Choroid plexus epithelial cell (primary cell): ENCODE measurements at places on chromosomes 16 and 17.

GRCh38 chr17:40727447-40728231 is 24.1 kb upstream of the KRT24 start:
- DNase-seq: peak; percentile 33

DNA sequence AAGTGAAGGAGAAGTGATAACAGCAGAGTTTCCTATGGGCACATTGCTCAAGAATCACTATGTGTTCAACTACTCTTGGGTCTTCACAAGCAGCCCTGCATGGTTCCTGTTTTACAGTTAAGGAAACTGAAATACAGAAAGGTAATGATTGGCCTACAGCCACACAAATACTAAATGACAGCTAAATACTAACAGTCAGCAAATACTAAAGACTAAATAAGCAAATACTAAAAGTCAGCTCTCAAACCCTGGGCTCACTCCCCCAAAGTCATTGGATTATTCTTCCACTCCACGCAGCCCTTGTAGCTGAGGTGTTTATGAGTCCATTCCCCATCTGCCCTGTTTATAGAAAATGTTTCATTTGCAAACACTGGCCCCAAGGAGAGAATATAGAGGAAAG is 372.7 kb upstream of the CDH11 start:
- DNase-seq: peak; percentile 29

DNA sequence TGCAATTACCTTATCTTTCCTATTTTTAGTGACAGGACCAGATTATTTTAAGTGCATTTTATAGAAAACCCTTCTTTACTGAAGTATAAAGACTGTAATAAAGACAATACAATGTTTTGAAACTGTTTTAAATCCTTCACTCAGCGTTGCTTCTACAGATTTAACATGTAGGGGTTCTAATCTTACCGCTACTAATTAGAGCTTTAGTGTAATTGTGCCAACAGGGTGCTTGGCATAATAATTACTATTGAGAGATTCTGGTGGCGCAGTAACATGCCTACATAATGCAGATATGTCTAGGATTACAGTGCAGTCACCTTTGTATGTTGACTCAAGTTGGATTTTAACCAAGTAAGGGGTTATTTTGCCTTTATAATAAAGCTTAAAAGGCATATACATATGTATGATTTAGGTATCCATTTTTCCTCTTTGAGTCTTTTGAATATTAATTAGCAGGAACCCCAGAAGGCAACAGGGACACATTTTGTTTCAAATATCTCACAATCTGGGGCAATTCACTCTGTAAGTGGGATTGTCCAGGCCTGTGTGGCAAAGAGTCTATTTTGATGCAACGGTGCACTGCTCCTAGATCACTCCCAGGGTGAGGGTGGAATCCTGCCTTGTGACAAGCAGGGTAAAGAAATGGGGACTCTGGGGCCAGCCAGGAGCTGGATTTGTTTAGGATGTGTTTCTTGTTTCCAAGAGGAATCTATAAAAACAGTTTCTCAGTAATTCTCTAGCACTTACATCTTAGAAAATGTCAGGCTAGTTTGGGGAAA is 604.7 kb upstream of the SALL1 start:
- no peak for DNase-seq

GRCh38 chr17:12977008-12977751 is 40.6 kb downstream of the ELAC2 start:
- no peak for DNase-seq

DNA sequence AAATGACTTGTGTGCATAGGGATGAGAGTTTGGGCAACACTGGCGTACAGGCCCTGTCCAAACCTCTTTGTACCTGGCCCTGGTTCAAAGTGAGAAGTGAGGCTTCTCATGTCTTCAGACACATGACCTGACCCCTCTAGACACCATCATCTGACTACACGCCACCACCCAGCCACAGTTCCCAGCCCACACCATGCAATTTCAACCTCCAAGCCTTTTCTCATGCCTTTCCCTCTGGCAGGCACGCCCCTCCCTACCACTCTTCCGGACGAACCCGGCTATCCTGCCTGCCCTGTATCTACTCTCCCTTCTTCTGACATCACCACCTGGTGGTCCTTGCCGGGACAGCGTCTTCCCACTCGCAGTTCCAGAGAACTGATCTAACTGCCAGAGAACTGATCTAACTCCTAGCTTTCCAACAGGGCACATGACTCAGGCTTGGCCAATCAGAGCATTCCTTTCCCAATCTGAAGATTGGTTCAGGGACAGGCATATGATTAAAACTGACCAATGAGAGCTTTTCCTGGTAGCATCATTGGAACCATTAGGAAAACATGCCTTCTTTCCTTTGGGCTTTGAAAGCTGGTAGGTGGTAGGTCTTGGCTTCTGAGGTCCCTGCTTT is 27.1 kb upstream of the IL21R start:
- DNase-seq: peak; percentile 95

- no peak for DNase-seq
These were observed 122.3 kb downstream of the GOSR1 start for GRCh38 chr17:30599428-30600059.

DNA sequence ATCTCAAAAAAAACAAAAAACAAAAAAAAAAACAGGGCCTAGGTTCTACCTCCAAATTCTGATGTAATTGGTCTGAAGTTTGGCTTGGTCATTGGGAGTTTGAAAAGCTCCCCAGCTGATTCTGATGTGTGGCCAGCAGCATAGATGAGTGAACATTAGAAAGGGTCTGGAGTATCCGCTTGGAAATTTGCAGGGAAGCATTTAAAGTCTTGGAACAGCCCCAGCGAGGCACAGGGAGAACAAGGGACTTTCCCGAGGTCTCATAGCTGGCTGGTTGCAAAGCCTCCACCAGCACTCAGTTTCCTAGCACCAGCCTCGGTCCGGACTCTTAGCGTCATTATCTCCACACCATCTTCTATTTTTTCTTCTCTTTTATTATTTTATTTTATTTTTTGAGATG is 70.8 kb downstream of the RAB11FIP4 start:
- DNase-seq: no peak

DNA sequence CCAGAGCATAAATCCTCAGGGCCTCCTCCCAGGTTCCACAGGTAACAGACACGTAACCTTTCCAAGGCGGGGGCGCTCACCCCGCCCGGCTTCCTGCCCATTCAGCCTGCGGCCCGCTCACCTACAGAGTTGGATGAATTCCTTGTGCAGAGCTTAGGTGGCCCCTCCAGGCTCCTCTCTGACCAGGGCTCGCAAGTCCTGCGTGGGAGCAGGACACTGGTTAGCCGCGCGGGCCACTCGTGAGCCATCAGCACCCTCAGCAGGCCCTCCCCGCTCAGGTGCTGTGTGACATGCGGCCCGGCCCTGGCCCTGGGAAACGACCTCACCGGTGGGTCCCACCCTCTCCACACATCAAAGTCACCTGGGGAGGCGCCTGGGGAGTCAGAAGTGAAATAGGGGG is 528 bp downstream of the TERB1 start:
- no peak for DNase-seq

- DNase-seq: no peak
These were observed 375.6 kb upstream of the SALL1 start for GRCh38 chr16:51526621-51527020.
